ENCODE measurements at places on chromosomes 2 and 18.

DNA sequence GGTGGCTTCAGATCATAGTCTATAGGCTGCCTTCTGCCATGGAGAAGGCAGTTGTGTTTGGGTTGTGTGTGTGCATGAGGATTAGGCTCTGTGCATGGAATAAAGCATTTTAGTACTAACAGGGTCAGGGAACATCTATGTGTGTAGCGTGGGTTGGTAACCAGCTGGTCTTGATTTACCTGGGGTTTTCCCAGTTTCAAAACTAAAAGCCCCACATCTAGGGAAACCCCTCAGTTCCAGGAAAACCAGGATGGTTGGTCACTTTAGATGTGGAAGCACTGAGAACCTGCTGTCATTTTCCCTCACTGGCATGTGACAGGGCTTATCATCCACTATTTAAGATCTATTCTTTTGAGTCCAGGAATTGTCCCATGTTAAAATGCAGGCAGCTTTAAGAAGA, 116.3 kb downstream of the POLE4 start:
- H3K27me3 ChIP-seq, result no peaks in the 10 kb centered on the region
- no peak overlapping the region for H3K4me3 ChIP-seq

- H3K36me3 ChIP-seq, result no peaks in the 10 kb centered on the region
- no peak overlapping the region for H3K27ac ChIP-seq
- DNase-seq, result peak; percentile 54
- no peak overlapping the region for H3K4me3 ChIP-seq
Measured at GRCh38 chr2:44358503-44358902, 2.8 kb downstream of the PREPL start.

DNA sequence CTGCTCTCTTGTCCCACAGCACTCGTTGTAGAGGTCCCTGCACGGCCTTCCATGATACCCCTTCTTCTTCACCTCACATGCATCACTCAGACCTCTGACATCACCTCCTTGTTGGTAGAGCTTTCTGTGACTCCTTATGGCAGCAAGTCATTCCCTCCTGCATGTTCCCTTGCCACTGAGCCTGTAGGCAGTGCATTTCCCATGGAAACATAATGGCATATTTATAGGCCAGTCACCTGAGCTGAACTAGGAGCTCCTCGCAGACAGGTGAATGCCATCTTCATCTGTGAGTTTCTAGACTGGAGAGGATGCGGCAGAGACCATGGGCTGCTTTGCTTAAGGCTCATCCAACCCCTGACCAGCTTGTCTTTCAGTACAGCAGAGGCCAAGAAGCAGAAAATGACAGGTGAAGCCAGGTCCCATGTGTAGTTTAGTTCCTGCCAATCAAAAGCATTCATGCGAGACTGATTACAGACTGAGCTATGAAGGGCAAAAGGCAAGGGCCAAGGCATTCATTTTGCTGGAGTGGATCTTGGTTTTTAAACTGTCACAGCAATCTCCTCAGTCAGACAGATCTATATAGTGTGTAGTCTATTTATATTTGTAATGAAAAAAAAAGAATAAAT, 59.4 kb upstream of the NEDD4L start:
- H3K4me3 ChIP-seq, result no peak overlapping the region
- no peak overlapping the region for H3K27ac ChIP-seq
- no peaks in the 10 kb centered on the region for H3K4me1 ChIP-seq
- DNase-seq, result no peak
- H3K36me3 ChIP-seq, result no peaks in the 10 kb centered on the region

DNA sequence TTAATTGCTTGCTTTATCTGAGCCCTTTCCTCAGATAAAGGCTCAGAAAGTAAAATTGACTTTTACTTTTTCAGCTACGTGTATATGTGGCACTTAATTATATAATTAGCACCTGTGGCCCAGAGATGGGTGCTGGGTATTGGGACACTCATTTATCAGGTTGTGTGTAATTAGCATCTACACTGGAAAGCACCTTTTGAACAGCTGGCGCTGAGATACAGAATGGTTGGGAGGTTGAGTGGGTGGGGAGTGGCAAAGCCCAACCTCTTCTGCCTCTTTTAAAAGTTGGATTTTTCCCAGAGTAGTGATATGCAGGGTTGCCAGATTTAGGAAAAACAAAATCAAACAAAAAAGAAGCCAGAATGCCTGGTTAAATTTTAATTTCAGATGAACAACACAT, 23.9 kb downstream of the SPTBN1 start:
- no peak for DNase-seq
- H3K27ac ChIP-seq, result no peak overlapping the region
- H3K36me3 ChIP-seq, result no peaks in the 10 kb centered on the region
- no peak overlapping the region for H3K4me3 ChIP-seq
- no peaks in the 10 kb centered on the region for H3K4me1 ChIP-seq

DNA sequence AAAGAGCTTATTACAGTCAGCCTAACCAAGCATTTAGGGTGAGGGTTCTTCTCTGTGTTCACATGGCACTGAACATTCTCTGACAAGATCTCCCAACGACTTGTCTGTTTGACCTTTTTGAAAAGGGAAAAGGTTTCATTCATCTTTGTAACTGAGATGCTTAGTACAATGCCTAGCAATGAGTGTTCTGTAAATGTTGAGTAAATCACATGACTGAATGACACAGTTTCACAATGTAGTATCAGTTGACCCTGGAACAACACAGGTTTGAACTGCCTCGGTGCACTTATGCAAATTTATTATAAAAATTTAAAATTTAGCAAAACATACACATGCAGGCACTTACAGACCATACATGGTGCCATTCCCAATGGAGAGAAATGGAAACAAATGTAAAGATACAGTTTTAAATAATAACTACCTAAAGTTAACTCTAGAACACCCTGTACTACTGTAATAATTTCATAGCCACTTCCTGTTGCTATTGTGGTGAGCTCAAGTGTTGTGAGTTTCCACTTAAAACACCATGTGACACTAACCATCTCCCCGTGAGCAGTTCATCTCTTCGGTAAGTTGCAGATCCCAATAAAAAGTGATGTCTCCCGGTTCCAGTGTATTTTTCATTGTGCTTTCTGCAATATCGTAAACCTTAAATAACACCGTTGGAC, 34.1 kb upstream of the VWC2L start:
- no peak overlapping the region for H3K27ac ChIP-seq
- H3K4me1 ChIP-seq, result no peaks in the 10 kb centered on the region
- no peak overlapping the region for H3K4me3 ChIP-seq
- H3K36me3 ChIP-seq, result no peaks in the 10 kb centered on the region

- H3K4me3 ChIP-seq, result no peak overlapping the region
- DNase-seq, result no peak
- H3K27ac ChIP-seq, result no peak overlapping the region
- peaks cover 3% of the 10 kb centered on the region for H3K36me3 ChIP-seq
Measured at GRCh38 chr18:58902961-58903360, 38.3 kb downstream of the ZNF532 start.

GRCh38 chr2:232348936-232349335, 29.6 kb upstream of the ALPP start:
- no peaks in the 10 kb centered on the region for H3K4me1 ChIP-seq
- H3K27me3 ChIP-seq, result no peaks in the 10 kb centered on the region
- no peak overlapping the region for H3K4me3 ChIP-seq
- H3K36me3 ChIP-seq, result no peaks in the 10 kb centered on the region
- peak; percentile 17 for DNase-seq

GRCh38 chr2:26067980-26068507, 34.2 kb downstream of the RAB10 start:
- H3K4me3 ChIP-seq, result no peak overlapping the region
- DNase-seq, result no peak
- peaks cover 1% of the 10 kb centered on the region for H3K4me1 ChIP-seq
- H3K27ac ChIP-seq, result no peak overlapping the region
